ENCODE measurements at places on chromosomes 6 and 20.

DNA sequence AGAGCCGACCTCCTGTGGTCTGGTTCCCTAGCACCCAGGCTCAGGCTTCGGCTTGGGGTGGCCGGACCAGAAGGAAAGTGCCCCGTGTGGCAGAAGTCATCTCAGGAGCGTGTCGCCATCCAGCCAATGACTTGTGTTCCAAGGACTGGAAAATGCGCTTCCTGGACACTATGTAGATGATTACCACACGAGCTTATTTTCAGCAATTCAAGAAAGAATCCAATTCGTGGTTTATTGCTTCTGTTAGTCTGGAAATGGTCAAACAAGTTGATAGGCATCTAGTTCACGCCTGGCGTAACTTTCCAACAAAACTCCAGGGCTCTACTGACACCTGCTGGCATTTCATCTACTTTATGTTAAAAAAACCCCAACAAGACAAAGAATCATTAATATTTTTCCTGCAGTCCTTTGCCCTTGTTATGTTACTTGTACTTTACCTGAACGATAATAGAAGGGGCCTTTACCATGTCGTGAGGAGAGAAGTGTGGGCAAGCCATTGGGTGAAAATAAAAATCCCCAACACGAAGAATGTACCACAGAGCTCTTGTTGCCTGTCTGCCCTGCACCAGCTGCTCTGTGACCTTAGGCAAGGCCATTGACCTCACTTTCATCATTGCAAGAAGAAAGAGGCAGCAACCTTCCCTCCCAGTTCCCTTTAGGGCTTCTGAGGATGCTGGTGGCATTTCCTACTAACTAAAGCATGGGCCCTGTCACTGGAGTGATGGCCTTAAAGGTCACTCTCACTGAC lies 154.7 kb upstream of the LAMP5 start:
- DNase-seq: peak; percentile 22

- DNase-seq: no peak
These were observed 12.8 kb upstream of the ARMC12 start for GRCh38 chr6:35724059-35724458.

- no peak for DNase-seq
These were observed 27.7 kb upstream of the FBXL4 start for GRCh38 chr6:98975421-98975820.

- peak; percentile 58 for DNase-seq
These were observed 77.4 kb upstream of the TMEM170B start for GRCh38 chr6:11460001-11460668.

- DNase-seq: no peak
These were observed 89.4 kb downstream of the HS3ST5 start for GRCh38 chr6:114253431-114253830.

DNA sequence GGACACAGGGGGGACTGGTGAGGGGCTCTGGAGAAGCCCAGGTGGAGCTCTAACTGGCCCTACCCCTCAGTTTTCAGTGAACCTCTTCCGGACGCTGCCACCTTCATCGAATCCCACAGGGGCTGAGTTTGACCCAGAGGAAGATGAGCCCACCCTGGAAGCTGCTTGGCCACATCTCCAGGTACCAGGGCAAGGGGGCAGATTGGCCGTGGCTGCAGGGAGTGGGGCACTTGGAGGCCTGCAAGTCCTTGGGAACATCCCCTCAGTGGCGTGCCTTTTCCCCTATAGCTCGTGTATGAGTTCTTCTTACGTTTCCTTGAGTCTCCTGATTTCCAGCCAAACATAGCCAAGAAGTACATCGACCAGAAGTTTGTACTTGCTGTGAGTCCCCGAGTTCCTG lies 6.6 kb downstream of the MEA1 start:
- DNase-seq: no peak

DNA sequence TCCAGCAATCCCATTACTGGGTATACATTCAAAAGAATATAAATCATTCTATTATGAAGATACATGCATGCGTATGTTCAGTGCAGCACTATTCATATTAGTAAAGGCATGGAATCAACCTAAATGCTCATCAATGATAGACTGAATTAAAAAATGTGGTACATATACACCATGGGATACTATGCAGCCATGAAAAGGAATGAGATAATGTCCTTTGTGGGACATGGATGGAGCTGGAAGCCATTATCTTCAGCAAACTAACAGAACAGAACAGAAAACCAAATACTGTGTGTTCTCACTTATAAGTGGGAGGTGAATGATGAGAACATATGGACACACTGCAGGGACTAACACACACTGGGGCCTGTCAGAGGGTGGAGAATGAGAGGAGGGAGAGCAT lies 261.6 kb downstream of the GMDS start:
- DNase-seq: no peak

- DNase-seq: no peak
These were observed 230.2 kb upstream of the PLN start for GRCh38 chr6:118317581-118318563.

DNA sequence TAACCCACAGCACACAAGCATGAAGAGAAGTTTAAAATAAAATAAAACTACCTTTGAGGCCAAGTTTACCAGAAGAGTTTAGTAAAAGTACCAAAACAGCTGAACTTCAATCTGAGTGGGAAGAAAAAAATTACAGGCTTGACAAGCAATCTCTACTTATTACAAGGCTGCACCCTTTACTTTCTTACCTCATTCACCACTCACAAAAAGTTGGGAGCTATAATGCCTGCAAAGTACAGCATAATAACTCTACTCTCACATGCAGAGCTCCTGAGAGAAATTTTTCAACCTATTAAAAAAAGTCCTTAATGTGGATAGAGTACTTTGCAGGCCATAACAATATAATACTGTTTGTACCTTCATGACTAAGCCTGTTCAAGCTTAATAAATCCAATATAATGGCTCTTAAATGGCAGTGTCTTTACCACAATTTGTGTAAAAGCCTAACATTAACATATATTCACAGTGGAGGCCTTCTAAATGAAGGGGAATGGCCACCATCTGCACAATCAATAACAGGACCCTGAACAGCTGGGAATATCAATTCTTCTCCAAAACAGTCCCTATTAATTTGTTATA lies 103.1 kb downstream of the DST start:
- no peak for DNase-seq

GRCh38 chr6:104286641-104287040 lies 573.1 kb downstream of the HACE1 start:
- DNase-seq: no peak

DNA sequence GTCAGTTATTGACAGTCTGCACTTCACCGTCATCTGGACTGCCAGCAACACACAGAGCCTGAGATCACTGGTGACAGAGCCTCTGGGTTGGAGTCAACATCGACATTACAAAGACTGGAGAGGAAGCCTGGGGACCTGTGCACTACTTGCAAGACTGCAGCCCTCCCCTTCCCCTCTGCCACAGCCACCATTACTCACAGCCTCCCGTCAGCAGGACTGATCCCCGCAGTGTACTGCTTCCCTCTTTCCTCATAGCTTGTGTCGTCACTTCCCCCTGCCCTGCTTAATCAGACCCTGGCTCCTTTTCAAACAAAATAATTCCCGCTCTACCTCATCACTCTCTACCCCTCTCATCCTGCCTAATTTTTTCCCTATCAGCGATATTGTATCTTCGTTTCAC lies 235.5 kb upstream of the KCNQ5 start:
- peak; percentile 88 for DNase-seq

DNA sequence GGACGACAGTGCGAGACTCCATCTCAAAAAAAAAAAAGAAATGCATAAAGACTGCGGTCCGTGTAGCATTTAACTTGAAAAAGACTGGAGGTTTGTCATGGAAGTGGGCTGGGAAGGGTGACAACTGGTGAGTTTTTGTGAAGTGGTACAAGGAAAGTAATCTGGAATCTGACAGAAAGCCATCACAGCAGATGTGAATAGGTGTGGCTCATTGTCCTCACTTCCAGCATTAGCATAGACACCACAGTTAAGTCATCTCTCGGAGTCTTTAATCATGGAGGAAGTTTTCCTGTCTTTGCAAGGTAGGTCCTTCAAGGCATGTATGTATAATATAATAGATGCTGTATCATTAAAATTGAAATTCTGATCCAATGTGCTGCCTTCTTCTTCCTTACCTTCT lies 453.2 kb downstream of the TFAP2A start:
- no peak for DNase-seq

- no peak for DNase-seq
These were observed 20.7 kb downstream of the TENT5A start for GRCh38 chr6:81731814-81732213.

GRCh38 chr6:106473812-106474211 lies 113.3 kb downstream of the CRYBG1 start:
- DNase-seq: peak; percentile 55

- peak; percentile 44 for DNase-seq
These were observed 19.9 kb downstream of the KCNS1 start for GRCh38 chr20:45080867-45081624.

DNA sequence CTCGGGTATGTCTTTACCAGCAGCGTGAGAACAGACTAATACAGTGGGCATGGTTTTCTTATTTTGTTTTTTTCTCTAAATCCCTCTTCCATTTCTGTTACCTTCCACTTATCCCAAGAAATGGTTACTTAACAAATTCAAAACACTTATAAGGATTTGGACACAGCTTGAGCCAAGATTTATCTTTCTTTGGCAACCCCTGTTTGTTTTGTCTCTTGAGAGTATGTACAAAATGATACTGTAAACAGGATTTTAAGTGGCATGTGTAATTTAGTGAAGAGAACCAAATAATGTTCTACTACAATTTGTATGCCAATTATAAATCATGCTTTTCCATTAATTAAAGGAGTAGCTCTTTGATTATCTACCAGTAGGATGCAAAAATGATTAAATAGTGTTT lies 51.4 kb downstream of the PPP1R14C start:
- no peak for DNase-seq

DNA sequence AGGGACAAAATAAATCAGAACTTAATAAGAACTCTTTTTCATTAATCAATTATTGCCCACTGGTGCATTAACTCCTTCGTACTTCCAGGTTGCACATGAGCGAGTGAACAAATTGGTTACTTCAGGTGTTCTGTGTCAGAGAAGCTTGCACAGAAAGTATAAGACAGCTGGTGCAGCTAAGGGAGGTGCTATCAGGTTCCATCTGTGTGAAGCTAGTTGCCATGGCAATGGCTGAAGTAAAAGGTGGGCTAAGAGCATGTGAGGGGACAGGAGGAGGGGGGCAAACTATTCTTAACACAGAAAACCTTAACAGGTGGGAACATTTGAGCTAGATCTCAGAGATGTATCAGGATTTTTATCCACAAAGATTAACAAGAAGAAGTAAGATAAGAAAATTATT lies 81.6 kb downstream of the MANEA start:
- DNase-seq: no peak

DNA sequence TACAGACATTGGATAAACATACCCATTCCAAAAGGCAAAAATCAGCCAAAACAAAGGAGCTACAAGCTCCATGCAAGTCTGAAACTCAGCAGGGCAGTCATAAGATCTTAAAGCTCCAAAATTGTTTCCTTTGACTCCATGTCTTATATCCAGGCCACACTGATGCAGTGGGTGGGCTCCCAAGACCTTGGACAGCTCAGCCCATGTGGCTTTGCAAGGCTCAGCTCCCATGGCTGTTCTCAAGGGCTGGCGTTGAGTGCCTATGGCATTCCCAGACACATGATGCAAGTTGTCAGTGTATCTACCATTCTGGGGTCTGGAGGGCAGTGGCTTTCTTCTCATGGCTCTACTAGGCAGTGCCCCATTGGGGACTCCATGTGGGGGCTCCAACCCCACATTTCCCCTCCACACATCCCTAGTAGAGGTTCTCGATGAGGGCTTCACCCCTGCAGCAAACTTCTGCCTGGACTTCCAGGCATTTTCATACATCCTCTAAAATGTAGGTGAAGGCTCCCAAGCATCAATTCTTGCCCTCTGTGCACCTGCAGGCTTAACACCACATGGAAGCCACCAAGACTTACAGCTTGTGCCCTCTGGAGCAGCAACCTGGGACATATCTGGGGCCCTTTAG lies 35.4 kb upstream of the SENP6 start:
- no peak for DNase-seq

DNA sequence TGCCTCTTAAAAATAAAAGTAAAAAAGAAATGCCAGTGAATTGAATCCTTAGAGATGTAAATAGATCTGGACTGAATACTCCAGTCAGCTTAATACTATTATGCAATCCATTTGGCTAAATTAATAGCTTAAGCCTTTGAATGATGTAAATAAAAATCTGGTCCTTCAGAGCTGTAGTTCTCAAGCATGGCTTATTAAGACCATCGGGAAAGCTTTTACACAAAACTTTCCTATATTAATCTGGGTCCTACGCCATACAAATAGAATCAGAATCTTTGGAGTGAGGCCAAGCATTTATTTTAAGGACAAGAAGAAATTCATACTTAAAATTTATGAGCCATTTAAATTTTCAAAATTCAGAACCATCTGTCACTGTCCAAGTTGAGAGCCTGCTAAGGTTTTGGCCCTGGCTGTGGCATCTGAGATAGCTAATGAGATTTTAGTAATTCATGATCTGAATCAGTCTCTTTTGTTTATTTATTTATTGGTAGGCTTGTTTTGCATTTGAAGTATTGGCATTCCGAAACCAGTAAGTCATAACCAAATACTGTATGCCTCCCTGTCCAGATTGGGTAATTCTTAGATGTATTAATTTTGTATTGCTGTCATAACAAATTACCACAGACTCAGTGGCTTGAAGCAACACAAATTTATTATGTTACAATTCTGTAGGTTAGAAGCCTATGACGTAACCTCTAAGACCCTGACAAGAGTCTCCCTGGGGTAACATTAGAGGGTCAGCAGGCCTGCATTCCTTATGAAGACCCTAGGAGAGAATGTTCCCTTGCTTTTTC lies 228.1 kb upstream of the RAB32 start:
- DNase-seq: no peak

- peak; percentile 57 for DNase-seq
These were observed 84.1 kb upstream of the SIRPA start for GRCh38 chr20:1810926-1811620.

DNA sequence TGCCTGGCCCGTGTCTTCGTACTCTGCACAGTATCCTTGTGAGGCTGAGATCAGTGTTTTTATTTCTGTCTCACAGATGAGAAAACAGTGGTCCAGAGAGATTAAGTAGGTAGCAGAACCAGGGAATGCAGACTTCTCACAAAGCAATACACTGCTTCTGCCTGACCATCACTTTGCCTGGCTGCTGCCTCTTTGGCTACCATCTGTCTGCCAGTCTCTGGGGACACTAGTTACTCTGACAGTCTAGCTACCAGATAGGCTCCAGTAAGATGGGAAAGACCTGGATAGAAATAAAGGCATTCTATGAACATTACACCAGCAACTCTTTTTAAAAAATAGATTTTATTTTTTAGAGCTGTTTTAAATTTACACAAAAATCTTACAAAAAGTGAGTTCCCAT lies 96.9 kb downstream of the PHACTR3 start:
- no peak for DNase-seq

DNA sequence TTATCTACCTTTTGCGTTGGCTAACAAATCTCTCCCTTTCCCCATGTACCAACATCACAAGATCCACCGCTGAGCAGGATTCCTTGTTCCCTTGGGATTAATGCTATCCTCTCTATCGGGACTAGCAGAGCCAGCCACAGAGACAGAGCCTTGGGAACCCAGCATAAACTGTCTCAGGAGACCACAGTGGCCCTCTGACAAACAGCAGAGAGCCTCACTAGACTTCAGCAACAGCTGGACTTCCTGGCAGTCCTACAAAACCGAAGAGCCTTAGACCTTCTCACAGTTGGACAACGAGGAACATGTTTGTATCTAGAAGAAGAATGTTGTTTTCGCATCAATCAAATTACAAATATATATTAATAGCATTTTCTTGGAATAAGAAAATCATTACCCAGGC lies 39.6 kb upstream of the POU5F1 start:
- no peak for DNase-seq

GRCh38 chr6:142355520-142356174 lies 53.8 kb downstream of the ADGRG6 start:
- no peak for DNase-seq

- peak; percentile 79 for DNase-seq
These were observed 27.0 kb downstream of the TOX2 start for GRCh38 chr20:43941476-43942200.
